CD4-positive, alpha-beta T cell treated with Interleukin-4 for 4 hours (primary cell): ENCODE measurements at places on chromosomes 1 and 21.

DNA sequence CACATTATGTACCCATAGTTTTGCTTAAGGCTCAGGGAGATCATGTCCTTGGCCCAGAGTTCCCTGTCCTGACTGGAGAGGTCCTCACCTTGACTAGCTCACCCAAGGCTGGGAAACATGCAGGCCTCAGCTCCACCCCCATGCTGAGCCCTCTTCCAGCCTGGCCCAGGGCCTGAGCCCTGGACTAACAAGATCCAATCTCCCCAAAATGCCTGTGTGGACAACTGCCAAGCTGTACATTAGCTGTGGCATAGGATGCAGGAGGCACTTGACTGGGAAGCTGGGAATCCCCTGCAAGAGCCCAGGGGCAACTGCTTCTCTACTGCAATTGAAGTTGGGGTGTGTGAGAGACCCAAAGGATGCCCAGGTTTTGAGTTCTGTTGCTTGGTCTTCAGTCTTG lies 2.1 kb downstream of the LINGO4 start:
- no peak for DNase-seq

DNA sequence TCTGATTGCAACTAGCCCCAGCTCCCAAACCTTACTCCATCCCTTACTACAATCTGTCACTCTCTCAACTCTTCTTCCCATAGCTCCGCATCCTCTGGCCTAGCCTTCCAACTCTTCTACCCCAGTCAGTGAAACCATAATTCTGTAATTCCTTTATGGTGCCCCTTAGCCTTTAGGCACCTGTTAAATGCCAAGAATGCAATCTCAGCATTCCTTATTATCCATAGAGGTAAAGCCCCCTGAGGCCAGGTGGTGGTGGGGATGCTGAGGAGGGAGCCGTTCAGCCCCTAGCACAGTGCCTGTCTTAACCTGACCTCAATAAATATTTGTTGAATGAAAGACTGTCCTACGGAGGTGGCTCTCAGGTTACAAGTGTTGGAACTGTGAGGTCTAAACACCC lies 14.0 kb downstream of the ATP1A2 start:
- DNase-seq, result no peak

- no peak for DNase-seq
These were observed 18.1 kb upstream of the IGSF21 start for GRCh38 chr1:18089488-18089887.

- no peak for DNase-seq
These were observed 427 bp downstream of the WNT3A start for GRCh38 chr1:228007049-228007800.

- no peak for DNase-seq
These were observed 9.5 kb downstream of the GPR37L1 start for GRCh38 chr1:202131956-202132821.

DNA sequence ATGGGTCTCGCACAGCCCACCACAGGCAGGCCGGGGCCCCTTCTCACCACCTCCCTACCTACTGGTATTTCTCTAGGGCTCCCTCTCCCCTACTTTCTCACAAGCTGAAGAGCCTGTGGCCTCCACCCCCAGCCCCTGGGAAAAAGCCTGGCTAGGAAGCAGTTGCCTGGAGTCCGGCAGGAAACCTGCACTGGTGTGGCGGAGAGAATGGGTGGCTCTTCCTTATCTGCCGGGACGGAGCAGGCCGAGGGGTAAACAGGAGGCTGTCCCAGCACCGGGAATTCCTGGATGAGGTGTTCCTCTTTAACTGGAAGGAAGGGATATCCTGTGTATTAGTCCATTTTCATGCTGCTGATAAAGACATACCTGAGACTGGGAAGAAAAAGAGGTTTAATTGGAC lies 125.8 kb downstream of the TLR5 start:
- no peak for DNase-seq

DNA sequence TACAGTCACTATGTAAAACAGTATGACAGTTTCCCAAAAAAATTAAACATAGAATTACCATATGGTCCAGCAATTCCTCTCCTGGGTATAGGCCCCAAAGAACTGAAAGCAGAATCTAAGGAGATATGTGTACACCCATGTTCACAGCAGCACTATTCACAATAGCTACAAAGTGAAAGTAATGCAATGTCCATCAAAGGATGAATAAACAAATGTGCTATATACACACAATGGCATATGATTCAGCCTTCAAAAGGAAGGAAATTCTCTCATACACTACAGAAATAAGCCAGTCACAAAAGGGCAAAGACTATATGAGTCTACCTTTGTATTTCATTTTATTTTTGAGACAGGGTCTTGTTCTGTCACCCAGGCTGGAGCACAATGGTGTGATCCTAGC lies 120.4 kb downstream of the TOMM20 start:
- DNase-seq, result no peak

- no peak for DNase-seq
These were observed 8.8 kb downstream of the TFF2 start for GRCh38 chr21:42341776-42342542.

DNA sequence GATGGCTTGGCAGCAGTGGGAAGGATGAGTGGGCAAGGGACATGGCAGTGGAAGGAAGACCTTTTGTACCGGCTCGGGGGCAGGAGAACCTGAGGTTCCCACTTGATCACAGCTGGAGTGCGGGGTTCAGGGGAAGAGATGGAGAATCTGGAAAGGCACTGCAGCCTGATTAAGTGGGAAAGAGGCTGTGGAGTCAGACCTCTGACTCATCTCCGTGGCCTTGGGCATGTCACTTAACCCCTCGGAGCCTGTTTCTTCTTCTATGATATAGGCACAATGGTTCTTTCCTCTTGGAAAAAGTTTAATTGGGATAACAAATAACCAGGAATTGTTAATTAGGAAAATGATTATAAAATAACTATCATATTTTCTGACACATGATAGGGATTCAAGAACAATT lies 13.1 kb upstream of the TMEM61 start:
- no peak for DNase-seq

- no peak for DNase-seq
These were observed 1.7 kb downstream of the S100A2 start for GRCh38 chr1:153563991-153564390.

DNA sequence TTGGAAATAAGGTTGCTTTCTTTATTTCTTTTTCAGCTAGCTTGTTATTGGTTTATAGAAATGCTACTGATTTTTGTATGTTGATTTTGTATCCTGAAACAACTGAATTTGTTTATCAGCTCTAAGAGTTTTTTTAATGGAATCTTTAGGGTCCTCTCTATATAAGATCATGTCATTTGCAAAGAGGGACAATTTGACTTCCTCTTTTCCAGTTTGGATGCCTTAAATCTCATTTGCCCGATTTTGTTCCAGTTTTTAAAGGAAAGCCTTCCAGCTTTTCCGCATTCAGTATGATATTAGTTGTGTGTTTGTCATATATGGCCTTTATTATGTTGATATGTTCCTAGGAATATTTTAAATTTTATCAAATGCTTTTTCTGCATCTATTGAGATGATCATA lies 31.7 kb downstream of the SLC35A3 start:
- no peak for DNase-seq

GRCh38 chr1:210771131-210771530 lies 362.8 kb downstream of the KCNH1 start:
- DNase-seq, result no peak

DNA sequence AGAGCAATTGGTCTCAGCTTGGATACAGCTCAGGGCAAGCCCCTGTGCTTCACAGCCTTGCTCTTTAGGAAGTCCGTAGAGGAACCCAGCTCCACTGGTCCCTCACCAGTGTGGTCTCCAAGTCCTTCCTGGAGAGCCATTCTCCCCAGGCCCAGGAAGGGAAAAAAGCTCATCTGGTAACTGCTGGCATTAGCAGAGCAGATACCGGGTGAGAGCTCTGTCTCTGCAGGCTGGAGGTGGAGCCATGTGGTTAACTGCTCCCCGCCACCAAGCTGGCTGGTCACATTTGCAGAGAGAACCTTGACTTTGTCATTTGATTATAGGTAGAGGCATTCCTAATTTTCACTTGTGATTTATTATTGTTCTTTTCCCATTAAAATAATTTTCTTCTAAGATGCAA lies 169.6 kb downstream of the ROR1 start:
- no peak for DNase-seq

- DNase-seq, result no peak
These were observed 13.3 kb upstream of the SIPA1L2 start for GRCh38 chr1:232643251-232643650.

DNA sequence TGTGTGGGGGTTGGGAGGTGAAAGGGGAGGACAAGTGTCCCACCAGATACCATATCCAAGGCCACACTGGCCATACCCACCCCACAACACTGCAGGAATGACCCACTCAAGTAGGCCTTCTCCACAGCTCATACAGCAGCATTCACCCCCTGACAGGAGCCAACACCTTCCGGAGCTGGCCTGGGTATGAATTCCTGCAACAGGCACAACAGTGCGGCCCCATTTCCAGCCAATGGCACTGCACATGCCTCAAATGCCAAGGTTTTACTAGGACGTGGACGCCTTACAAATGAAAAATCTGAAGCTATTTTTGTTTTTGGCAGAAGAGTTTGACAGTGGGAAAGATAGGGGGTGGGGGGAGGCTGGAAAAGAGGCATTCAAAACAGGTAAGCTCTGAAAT lies 2.0 kb downstream of the KCND3 start:
- DNase-seq, result no peak

- no peak for DNase-seq
These were observed 2.5 kb downstream of the WNT3A start for GRCh38 chr1:228009116-228009827.

GRCh38 chr1:240579511-240579910 lies 32.4 kb downstream of the GREM2 start:
- no peak for DNase-seq

DNA sequence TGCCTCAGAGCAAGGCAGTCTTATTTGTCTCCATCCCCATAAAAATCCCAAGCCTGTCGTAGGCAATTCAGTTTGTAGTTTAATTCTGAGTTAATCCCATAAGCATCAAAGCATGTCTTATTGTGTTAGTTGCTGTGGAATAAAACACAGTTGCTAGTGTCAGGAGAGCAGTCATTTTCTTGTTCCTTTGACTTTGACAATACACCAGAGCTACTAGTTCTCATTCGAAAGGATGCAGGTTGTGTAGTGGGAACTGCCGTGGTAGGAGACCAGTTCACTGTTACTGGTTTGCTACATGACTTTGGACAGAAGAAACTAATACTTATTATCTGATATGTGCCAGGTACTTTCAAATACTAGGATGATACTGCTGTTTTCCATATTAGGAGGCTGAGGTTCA lies 23.5 kb downstream of the LRIG2 start:
- DNase-seq, result no peak

DNA sequence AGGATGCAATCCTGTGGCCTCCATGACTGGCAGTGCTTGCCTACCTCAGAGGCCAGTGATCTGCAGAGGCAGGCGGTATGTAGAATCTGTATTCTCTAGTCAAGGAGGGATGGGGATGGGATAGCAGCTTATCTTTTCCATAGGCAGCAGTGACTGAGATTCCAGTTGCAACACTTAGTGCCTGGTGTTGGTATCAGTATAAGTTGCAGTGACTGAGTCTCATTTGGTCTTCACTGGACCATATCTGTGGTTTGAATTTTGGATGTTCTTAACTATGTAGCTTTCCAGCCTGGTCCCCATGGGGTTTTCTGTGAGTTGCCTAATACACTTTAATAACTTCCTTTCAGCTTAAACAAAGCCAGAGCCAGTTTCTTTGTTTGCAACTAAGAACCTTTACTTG lies 16.5 kb downstream of the DYRK1A start:
- no peak for DNase-seq

GRCh38 chr1:246730839-246731238 lies 6.6 kb downstream of the SCCPDH start:
- no peak for DNase-seq

DNA sequence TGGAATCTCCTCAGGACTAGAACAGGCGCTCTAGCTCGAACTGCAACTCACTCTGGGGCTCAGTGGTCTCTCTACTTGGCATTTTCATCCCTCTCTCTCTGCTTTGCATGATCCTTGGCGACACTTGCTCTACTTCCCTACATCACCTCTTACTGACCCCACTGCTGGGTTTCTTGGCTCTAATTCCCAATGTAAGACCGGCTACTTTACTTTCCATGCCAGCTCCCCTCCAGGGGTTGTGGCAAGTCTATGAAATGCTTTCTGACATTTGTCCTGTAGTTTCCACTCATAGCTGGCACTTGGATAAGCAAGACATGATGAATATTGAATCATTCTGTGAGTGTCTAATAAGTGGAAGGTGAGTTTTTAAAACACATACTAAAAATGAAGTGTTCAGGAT lies 292.3 kb downstream of the USP25 start:
- DNase-seq, result no peak

GRCh38 chr1:174605198-174605597 lies 157.4 kb downstream of the GPR52 start:
- no peak for DNase-seq

DNA sequence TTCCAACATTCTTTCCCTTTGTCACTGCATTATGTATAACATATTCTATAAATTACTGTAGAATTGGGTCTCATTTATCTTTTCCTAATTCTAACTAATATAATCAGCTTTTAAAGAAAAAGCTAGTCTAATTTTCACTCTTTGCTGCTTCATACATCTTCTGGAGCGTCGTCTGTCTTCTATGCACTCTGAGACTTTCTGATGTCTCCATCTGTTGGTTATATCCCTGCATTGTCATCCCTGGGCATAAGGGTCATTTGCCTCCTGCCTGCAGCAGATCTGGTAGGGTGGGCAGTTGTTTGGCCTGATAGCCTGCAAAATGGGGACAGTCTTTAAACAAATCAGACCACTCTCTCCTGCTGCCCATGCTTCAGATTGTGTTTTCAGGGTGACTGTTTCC lies 40.8 kb upstream of the DYNLT5 start:
- no peak for DNase-seq

DNA sequence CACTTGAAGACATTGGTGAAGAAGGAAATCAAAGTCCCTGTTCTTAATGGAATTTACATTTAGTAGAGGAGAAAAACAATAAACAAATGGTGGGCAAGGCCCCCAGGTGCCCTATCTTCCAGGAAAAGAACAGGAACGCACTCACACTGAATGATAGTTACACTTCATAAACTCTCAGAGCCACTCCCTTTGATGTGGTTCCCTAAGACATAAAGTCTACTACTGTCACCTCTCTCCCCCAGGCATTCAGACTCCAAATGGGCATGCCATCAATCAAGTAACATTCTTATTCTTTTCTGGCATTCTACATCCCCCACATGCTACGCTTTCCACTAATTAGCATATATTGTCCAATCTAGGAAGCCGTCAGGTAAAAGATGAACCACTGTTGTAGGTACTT lies 36.6 kb upstream of the PIGC start:
- DNase-seq, result no peak

- no peak for DNase-seq
These were observed 3.8 kb upstream of the MYOG start for GRCh38 chr1:203089651-203090045.

DNA sequence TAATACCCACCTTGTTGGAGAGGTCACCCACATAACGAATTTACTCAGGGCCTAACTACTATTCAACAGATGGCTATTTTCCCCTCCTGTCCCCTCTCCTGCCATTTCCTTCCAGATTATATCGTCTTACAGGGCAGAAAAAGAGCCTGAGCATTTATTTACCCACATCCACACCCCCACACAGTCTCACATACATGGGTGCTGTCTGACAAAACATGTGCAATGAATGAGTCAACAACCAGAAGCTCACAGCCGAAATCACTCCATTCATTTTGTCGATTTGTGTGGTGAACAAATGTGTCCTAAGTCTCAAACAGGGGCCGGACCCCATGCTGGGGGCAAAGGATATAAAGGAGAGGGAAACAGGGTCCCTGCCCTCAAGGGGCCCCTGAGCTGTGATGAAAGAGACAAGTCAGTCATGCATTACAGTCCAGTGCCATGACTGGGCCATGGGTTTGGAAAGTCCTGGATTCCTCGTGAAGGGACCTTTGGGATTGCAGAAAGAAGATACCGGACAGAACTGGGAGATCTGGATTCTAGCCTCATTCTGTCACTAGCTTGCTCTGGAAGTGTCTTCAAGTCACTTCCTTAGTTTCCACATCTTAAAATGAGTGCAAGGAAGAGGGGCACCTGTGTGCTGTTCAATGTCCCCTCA lies 16.4 kb upstream of the ZNF683 start:
- no peak for DNase-seq
